ENCODE measurements at places on chromosomes 11 and 22. TPM values are rescaled to one million over a fixed set of nuclear protein-coding genes. Genes with fewer than 3 reads are reported as not detected.

Gene HPX
- not detected for total RNA-seq

Gene DNAJB7
- total RNA-seq, result not detected

Gene RIBC2
- total RNA-seq, result not detected

Gene RFPL3
- total RNA-seq, result not detected

Gene ST3GAL4
- 24.2 TPM for total RNA-seq

Gene VWA5A
- 12.3 TPM for total RNA-seq

Gene ART1
- total RNA-seq, result 2.7 TPM

Gene SERHL2
- 1.6 TPM for total RNA-seq

Gene GLYAT
- not detected for total RNA-seq

Gene DSCAML1
- total RNA-seq, result not detected

Measured in myocyte (in vitro differentiated cells).